ENCODE measurements at places on chromosomes 7 and 10. TPM values are rescaled to one million over a fixed set of nuclear protein-coding genes. Genes with fewer than 3 reads are reported as not detected.

DNA sequence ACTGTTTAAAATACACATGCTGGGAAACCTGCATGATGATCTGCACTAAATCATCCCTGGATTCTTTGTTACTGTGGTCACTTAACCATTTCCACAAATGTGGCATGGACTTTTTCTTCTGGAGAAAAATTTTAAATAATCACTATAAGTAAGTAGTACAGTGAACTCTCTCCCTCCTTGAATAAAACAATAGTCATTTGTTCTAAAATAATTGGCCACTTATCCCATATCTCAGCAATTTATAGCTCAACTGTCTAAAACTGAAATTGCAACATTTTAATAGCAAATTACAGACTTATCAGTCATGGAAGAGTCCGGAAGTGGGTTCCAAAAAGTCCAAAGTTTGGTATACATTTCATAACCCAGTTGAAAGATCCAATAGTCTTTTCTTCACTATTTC, 90.9 kb downstream of the MTERF1 start:
- H3K4me3 ChIP-seq, result no peak overlapping the region
- H3K27ac ChIP-seq, result no peak overlapping the region
- H3K27me3 ChIP-seq, result no peaks in the 10 kb centered on the region
- no peaks in the 10 kb centered on the region for H3K36me3 ChIP-seq

- H3K4me1 ChIP-seq, result peaks cover 8% of the 10 kb centered on the region
- peak overlapping the region; percentile 95 for H3K27ac ChIP-seq
- H3K27me3 ChIP-seq, result no peaks in the 10 kb centered on the region
- H3K36me3 ChIP-seq, result peaks cover 44% of the 10 kb centered on the region
- DNase-seq, result no peak
- H3K4me3 ChIP-seq, result peak overlapping the region; percentile 95
Observed at GRCh38 chr10:12194752-12195271, 879 bp downstream of the NUDT5 start.

DNA sequence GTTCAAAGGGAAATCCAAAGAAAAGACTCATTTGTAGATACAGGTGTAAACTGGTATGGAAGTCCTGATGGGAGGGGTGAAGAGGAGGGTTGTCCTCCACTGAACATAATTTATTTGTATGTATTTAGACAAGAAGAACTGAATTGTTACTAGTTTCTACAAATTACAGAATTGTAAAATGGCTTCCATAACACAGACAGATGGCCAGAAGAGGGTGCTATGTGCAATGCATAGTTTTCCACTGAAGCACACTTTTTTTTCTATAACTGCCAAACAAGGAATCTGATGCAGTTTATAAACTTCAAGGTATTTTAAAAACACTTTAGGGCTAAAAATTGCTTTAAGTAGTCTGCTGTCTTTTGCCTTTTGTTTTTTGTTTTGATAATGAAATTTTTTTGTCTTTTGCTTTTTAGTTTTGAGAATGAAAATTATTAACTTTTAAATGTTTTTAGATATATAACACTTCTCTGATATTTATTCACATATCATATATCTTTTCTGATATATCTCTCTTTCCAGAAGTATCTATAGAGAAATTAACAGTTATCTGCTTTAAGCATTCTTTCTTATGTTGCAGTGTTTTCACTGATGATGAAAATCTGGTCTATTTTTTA, 58.5 kb downstream of the PHYHIPL start:
- H3K27me3 ChIP-seq, result no peaks in the 10 kb centered on the region
- H3K4me3 ChIP-seq, result no peak overlapping the region
- H3K36me3 ChIP-seq, result no peaks in the 10 kb centered on the region
- H3K4me1 ChIP-seq, result no peaks in the 10 kb centered on the region

DNA sequence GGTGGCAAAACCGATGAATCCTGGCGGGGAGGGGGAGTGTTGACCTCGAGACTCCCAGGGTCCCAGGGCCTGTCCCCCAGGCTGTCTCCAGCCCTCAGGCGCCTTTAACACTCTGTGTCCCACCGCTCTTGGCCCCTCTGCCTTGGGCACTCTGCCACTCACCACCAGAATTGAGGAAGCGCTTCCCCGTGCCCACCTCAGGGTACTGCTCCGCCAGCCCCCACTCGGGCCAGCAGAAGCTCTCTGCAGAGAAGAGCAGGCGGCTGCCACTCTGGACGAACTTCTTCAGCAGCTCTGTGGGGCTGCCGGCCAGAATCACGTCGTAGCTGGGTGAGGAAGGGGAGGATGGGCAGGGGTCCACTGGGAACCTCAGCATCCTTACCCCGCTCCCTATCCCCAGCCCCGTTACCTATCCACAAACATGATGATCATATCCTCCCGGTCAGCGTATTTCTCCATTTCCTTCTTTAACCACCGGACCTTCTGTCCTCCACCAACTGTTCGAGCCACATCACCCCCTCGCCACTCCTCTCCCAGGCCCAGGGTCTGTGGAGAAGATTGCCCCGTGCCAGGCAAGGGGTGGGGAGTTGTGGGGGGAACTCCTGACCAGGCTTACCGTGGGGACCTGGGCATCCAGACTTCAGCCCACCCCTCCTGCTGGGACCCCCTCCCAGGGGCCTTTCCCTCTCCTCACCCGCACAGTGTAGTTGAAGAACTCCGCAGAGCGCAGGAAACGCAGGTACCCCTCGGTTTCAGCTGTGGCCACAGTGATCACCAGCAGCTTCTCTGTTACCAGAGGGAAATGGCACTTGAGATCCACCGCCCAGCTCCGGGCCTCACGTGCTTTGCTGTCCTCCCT, 1.2 kb downstream of the PLOD3 start:
- H3K27ac ChIP-seq, result peak overlapping the region; percentile 95
- H3K36me3 ChIP-seq, result peaks cover 44% of the 10 kb centered on the region
- no peaks in the 10 kb centered on the region for H3K27me3 ChIP-seq
- peaks cover 42% of the 10 kb centered on the region for H3K4me1 ChIP-seq

- no peak overlapping the region for H3K27ac ChIP-seq
- no peak overlapping the region for H3K4me3 ChIP-seq
- DNase-seq, result no peak
- H3K4me1 ChIP-seq, result peaks cover 24% of the 10 kb centered on the region
- H3K27me3 ChIP-seq, result no peaks in the 10 kb centered on the region
Observed at GRCh38 chr7:140674356-140674800, 1.6 kb downstream of the ADCK2 start.

GRCh38 chr7:124792002-124792401, 26.4 kb upstream of the GPR37 start:
- no peaks in the 10 kb centered on the region for H3K27me3 ChIP-seq
- no peak overlapping the region for H3K27ac ChIP-seq
- no peak overlapping the region for H3K4me3 ChIP-seq
- DNase-seq, result no peak
- H3K4me1 ChIP-seq, result no peaks in the 10 kb centered on the region

DNA sequence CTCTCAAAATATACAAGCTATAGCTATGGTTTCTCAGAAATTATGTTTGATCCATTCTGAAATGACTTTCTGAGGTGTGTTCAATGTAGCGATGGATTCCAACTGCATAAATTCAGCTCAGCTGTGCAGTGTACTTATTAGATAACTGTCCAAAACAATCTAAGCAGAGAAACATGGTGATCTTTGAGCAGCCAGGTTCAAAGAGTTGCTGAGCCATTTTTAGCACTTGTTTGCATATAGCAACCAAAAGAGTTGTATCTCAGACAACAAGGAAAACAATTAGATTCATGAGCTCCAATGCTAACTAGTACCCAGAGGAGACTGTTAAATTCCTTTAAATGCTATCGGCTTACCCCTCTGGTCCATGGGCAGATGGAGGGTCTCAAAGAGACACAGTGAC, 15.9 kb upstream of the KCNIP2 start:
- no peaks in the 10 kb centered on the region for H3K36me3 ChIP-seq
- H3K4me1 ChIP-seq, result no peaks in the 10 kb centered on the region
- no peak overlapping the region for H3K4me3 ChIP-seq
- no peak overlapping the region for H3K27ac ChIP-seq
- H3K27me3 ChIP-seq, result no peaks in the 10 kb centered on the region
- no peak for DNase-seq

GRCh38 chr7:34759477-34760125, 101.6 kb downstream of the NPSR1 start:
- H3K4me1 ChIP-seq, result no peaks in the 10 kb centered on the region
- no peaks in the 10 kb centered on the region for H3K36me3 ChIP-seq
- no peak overlapping the region for H3K27ac ChIP-seq
- DNase-seq, result peak; percentile 35

DNA sequence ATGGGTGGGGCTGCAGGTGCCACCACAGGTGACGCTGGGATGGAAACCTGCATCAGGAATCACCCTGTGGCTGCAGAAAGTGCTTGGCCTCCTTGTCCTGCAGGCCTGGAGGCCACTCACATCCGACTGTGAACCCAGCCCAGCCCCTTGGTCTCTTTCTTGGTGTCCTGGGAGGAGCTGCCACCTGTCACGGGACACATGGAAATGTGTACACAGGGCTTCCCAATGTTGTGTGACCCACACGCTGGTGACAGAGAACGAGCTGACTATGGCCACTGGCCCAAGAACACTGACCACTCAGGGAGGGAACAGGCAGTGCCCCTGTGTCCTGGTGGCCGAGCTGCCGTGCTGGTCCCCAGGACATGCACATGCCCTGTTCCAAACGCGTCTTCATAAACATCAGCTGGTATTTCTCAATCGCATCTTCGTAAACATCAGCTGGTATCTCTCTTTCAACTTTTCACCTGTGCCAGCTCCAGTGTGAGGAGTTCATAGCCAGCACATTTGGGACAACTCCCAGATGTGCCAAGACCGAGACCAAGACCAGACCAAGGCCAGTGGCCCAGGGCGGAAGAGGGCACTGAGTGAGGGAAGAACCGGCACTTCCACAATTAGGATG, 57.9 kb upstream of the INPP5A start:
- DNase-seq, result no peak
- H3K4me1 ChIP-seq, result no peaks in the 10 kb centered on the region
- no peak overlapping the region for H3K27ac ChIP-seq
- H3K36me3 ChIP-seq, result no peaks in the 10 kb centered on the region
- H3K4me3 ChIP-seq, result no peak overlapping the region
- peaks cover 19% of the 10 kb centered on the region for H3K27me3 ChIP-seq

- DNase-seq, result no peak
- H3K27me3 ChIP-seq, result no peaks in the 10 kb centered on the region
- H3K36me3 ChIP-seq, result peaks cover 77% of the 10 kb centered on the region
- H3K27ac ChIP-seq, result no peak overlapping the region
Observed at GRCh38 chr10:11863353-11864109, 40.4 kb downstream of the PROSER2 start.

DNA sequence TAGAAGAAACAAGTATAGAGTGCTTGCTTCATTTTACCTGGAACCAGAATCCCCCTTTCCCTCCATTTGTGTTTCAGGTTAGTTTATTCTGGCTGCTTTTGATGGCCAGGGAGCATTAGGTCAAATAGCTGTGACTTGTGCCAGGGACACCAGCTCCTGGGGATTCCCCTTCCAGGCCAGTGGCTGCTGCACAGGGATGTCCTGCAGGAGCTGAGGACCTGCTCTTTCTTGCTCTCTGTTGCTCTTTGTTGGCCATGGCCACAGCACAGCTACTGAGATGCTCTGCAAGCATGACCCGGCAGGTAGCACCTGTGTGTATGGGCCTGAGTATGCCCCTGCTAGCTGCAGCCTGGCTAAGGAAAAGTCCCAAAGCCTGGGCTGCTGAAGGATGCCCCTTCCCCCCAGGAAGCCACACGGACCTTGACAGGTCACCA, 208.9 kb downstream of the EBF3 start:
- H3K27ac ChIP-seq, result no peak overlapping the region
- no peak for DNase-seq
- H3K4me3 ChIP-seq, result no peak overlapping the region
- no peaks in the 10 kb centered on the region for H3K36me3 ChIP-seq

DNA sequence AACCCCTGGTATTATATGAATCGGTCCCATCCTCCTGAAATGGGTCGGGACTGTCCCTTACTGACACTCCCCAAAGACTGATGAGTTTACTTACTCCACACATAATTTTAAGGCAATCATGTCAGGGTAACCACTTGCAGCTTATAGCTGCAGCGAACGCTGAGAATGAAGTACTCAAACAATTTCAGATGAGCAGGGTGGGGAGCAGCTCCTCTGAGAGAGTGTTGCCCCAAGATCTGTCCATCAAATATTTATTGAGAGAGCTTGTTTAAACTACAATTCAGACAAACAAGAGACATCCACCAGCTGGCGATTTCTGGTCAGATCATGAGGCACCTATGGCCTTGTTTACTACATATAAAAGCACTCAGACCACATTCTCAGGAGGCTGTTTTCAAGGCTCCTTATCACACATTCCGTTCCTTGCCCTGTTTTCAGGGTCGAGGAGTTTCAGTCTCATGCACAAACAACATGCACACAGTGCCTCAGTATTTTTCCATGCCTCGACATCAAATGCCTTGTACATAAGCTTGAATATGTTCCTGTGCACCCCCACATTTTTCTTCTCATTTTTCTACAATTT, 80.1 kb downstream of the THSD7A start:
- no peaks in the 10 kb centered on the region for H3K36me3 ChIP-seq
- H3K27me3 ChIP-seq, result no peaks in the 10 kb centered on the region
- H3K27ac ChIP-seq, result no peak overlapping the region

GRCh38 chr10:35000936-35001335, 89.2 kb downstream of the CUL2 start:
- H3K27ac ChIP-seq, result no peak overlapping the region
- H3K27me3 ChIP-seq, result no peaks in the 10 kb centered on the region
- no peaks in the 10 kb centered on the region for H3K36me3 ChIP-seq
- peaks cover 1% of the 10 kb centered on the region for H3K4me1 ChIP-seq
- no peak overlapping the region for H3K4me3 ChIP-seq
- DNase-seq, result no peak

GRCh38 chr10:227014-227413, 91.8 kb downstream of the ZMYND11 start:
- no peak overlapping the region for H3K27ac ChIP-seq
- H3K4me3 ChIP-seq, result no peak overlapping the region
- no peaks in the 10 kb centered on the region for H3K27me3 ChIP-seq

DNA sequence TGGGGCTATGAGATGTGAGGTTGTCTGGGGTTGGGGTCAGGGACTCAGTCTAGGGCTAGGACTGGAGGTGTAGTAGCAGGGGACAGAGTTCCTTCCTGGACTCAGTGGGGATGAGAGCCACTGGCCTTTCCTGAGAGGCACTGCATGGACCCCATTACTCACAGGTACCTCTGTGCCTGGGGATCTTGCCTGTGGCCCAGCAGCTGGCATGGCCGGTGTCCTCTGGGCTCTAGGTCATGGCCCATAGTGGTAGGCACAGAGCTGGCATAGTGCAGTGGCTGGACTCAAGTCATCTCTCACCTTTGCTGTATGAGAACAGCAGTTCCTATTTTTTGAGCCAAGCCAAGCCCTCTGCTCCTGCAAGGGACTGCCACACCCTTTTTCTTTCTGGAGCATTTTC, 51.9 kb downstream of the NEURL1 start:
- no peaks in the 10 kb centered on the region for H3K36me3 ChIP-seq
- H3K27me3 ChIP-seq, result peaks cover 34% of the 10 kb centered on the region
- no peak for DNase-seq

- no peaks in the 10 kb centered on the region for H3K36me3 ChIP-seq
- no peak for DNase-seq
- peaks cover 37% of the 10 kb centered on the region for H3K4me1 ChIP-seq
Observed at GRCh38 chr10:71880425-71881306, 29.6 kb upstream of the PSAP start.

Gene CLEC5A
- total RNA-seq, result not detected

Gene FOXP2
- total RNA-seq, result not detected

Gene THSD7A
- total RNA-seq, result 0.02 TPM

Gene TAS2R38
- total RNA-seq, result not detected

Gene PYROXD2
- 1.0 TPM for total RNA-seq

Gene IDI2
- total RNA-seq, result not detected

Gene C7orf57
- total RNA-seq, result not detected
